ENCODE measurements at places on chromosomes 12 and 14. TPM values are rescaled to one million over a fixed set of nuclear protein-coding genes. Genes with fewer than 3 reads are reported as not detected.

DNA sequence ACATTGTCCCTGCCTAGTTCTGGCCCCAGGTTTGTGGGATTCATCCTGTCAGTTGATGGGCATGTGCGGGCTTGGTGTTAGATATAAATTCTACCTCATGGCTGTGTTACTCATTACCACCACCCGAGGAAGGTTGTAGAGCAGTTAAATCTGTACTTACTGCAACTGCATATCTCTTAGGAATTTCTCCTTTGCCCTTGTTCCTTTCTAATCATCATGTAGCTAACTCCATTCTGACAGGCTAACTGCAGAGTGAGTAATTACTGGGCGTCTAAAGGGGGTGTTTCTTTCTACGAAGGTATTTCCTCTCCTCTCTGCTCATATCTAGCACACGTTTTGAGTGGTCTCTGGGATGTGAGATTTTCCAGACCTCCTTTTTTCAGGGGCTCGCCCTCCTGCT, 1076.7 kb downstream of the TMTC2 start:
- DNase-seq: peak; percentile 73

DNA sequence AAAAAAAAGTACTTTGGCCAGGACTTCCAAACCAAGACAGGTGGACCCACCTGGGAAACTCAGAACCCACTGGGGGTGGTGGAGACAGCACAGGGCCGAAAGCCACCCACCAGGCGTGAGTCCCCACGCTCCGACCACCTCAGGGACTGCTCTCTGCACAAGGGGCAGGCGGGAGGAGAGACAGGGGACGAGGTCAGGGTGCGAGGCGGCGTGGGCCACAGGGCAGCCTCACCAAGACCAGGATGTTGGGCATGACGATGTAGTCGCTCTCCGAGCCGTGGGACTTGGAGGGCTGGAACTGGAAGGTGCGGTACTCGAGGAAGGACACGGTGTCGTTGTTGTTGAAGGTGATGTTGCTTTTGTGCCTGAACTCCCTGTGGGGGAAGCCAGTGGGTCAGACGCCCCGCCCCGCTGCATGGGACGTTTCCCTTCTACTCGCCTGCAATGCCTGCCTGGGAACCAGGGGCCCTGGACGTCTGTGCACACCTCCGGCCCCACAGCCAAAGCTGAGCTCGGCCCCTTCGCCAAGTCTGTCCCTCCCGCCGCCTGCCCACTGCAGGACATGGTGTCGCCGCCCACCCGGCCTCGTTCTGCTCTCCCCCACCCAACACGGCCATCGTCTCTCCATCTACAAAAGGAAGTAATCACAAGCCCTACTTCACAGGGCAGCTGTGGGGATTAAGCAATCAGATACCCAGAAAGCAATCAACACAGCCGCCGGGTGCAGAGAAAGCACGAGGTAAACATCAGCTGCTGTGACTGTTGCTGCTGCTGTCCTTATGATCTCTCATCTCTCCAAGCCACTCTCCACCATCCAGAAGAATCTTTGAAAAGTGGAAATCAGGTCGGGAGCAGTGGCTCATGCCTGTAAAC, 48.7 kb downstream of the SCARB1 start:
- DNase-seq: no peak

- DNase-seq: peak; percentile 55
Measured at GRCh38 chr14:74913986-74914573, 9.0 kb downstream of the RPS6KL1 start.

- no peak for DNase-seq
Measured at GRCh38 chr12:63863658-63864453, 19.4 kb downstream of the SRGAP1 start.

DNA sequence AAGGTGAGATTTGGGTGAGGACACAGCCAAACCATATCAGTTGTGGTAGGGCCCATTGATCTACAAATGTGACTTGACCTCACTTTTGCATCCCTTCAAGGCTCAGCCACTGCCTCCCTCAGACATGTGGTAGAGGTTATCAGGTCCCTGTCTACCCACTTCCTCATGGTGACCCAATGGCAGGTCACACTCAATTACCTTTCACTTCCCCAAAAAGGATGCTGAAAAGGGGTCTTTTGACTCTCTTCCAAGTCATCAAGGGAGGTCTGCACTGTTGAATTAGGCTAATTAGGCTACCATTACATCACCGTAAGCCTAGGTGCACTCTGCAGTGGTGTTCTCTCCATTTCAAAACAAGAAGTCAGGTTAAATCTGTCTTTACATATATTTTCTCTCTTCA, 22.6 kb upstream of the DRAM1 start:
- no peak for DNase-seq

GRCh38 chr14:73392329-73393257, 65.8 kb downstream of the NUMB start:
- no peak for DNase-seq

DNA sequence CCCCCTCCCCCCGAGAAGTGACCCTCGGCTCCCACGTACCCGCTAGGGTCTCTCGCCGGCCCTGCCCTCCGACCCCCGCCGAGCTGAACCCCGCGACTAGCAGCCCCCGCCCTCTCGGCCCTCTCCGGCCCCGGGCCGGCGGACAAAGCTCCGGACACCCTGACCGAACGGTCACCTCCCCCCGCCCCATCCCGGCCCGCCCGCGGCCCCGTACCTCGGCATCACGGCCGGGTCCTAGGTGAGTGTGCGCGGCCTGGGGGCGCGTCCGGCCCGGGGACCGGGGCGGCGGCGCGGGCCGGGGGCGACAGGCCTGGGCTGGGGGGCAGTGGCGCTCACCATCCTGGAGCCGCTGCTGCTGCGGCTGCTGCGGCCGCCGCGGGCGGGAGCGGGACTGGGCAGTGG, at the start of gene FIGNL2:
Gene FIGNL2, minus strand, starts transcription at position 393 of the 402 bp plus-strand sequence. CDS start 26,305 bp downstream, outside the sequence.
- no peak for DNase-seq

GRCh38 chr12:65343230-65343629, 64.7 kb downstream of the MSRB3 start:
- no peak for DNase-seq

GRCh38 chr14:20745571-20746358, at the start of gene EDDM3A:
TSS of gene EDDM3A (plus strand) at chr14:20745887. CDS start at chr14:20747581, 1,694 bp downstream.
- no peak for DNase-seq

DNA sequence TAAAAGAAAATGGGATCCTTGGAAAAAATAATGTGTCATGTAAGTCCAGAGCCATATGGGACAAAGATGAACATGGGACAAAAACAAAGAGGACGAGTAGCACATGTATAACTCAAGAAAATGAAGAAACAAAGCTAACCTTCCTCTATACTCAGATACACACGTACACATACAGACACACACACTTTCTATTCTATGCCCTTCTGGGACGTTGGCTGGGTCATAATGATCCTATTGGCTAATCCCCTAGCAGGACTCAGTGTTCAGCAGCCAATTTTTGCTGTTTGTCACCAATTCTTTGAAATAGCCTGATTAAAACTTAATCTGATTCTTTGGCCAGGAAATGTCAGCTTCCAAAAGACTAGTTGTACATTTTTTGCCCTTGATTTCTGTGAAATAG, 189.4 kb upstream of the FOXG1 start:
- DNase-seq: no peak

DNA sequence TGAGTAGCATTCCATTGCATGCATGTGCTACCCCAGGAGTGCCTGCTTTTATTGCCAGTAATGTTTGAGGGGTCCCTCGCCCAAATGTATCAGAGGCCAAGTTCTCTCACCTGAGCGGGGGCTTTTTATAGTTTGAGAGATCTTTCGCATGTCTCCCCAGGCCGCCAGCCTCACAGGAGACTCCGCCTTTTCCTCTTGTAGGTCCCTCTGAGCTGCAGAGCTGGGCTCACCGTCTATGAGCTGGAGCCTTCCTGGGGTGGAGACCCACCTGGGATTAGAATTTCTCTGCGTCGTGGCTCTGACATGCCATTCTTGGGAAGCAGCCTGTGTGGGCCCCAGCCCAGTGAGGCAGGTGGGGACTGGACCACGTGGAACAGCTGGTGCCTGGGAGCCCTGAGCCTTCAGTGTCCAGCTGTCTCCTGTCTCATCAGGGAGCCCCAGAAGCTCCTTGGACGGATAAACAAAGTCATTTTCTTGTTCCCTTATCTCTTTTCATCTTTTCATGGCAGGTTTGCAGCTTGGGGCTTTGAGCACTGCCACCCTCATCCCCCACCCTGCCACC, 261.7 kb upstream of the CRY1 start:
- DNase-seq: no peak

GRCh38 chr12:82931349-82932116, 244.8 kb downstream of the TMTC2 start:
- peak; percentile 62 for DNase-seq

GRCh38 chr14:85587151-85587711, 57.3 kb downstream of the FLRT2 start:
- DNase-seq: peak; percentile 84

DNA sequence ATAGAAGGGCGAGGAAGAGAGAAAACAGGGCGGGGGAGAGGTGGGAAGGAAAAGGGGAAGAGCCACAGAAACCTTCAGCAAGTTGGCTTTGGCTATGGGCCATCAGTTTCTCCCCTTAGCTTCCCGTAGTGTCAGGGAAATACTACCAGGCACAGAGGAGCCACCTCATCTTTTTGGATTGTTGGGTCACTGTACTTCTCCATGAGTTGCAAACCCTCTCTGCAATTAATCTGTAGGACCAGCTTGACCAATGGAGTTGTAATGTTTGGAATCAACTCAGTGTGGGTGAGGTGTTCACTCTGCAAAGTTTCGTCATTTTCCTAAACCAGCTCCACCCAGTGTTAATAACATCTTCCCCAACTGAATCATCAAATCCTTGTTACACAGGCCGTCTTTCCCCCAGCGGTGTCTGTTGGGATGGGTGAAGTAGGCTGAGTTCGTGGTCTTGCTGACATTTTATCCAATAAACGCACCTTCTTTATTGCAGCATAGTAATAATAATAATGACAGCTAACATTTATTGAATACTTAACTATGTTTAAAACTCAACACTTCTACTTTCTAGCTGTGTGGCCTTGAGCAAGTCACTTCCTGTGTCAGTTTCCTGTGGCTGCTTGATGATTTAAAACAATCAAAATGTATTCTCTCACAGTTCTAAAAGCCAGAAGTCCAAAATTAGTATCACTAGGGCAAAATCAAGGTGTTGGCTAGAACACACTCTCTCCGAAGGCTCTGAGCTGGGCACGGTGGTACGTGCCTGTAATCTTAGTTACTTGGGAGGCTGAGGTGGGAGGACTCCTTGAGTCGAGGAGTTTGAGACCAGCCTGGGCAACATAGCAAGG, 8.1 kb upstream of the GLTP start:
- peak; percentile 99 for DNase-seq

DNA sequence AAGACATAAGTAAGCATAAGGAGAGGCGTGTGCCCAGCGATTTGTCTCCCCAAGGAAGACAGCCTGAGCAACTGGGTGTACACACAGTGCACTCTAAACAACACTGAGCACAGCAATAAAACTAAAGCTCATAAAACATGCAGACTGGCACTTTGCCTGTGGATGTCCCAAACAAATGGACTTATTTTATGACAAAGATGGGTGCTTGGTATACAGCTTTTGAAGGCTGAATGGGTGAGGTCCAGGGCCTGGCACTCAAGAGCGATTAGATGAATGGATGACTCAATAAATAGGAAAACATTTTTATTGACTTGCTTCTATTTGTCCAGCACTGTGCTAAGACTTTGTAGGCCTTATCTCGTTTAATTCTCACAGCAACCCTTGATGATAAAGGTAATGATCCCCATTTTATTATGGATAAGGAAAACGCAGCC, 28.5 kb downstream of the LGMN start:
- no peak for DNase-seq

DNA sequence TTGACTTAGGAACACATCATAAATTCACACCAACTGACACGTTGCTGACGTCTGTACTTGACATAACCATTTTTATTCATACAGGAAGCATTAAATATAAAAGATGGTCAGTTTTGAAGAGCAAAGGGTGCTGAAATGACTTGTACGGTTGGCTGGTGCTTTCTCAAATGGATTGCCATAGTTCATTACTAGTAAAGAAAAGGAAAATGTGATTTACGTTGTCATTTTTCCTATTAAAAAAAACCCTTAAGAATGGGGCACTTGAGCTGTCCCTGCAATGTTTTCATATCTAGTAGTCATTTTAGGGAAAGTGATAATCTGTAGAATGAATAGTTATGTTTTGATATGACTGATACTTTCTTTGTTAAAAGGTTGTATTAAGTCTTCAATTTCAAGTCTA, 22.5 kb upstream of the MANSC4 start:
- peak; percentile 5 for DNase-seq

DNA sequence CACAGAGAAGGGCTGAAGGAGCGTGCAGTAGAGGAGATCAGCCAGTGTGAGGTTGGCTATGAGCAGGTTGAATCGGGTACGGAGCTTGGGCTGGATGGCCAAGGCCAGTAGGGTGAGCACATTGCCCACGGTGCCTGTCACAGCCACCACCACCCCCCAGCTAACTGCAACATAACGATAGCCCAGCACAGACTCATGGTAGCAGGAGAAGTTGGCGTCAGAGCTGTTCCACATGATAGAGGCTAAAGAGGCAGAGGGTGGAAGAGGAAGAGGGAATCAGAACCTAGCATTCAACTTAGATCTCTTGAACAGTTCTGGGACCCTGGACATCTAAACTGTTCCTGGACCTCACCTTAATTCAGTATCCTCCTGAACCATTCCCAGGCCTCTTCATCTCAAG, 668 bp downstream of the GPR84 start:
- no peak for DNase-seq

DNA sequence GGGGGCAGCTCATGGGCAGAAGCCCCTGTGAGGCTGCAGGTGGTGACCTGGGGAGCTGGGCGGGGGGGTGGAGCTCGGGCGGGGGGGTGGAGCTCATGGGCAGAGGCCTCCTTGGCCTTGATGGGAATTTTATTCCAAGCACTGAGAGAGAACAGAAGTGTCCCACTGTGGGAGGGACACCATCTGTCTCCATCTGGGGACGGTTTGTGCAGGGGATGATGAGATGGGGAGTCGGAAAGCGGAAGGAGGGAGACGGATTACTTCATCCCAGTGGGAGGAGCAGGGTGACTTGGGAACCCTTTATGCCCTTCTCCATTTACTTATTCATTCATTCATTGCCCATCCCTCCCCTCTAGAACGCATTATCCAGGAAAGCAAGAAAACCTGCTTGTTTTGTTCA, 304.7 kb downstream of the ADGRD1 start:
- DNase-seq: no peak

- no peak for DNase-seq
Measured at GRCh38 chr12:113445544-113446171, 23.5 kb downstream of the SDSL start.

- DNase-seq: peak; percentile 10
Measured at GRCh38 chr14:61953602-61954001, 191.4 kb downstream of the SNAPC1 start.

GRCh38 chr14:76755610-76756370, 5.5 kb upstream of the VASH1 start:
- no peak for DNase-seq

- DNase-seq: no peak
Measured at GRCh38 chr12:6631549-6631961, 4.2 kb downstream of the LPAR5 start.

- peak; percentile 75 for DNase-seq
Measured at GRCh38 chr12:49540229-49541139, 1.7 kb downstream of the KCNH3 start.

Gene C12orf54
- 0.53 TPM for total RNA-seq

Gene RPS6KL1
- total RNA-seq: 6.1 TPM

Gene E2F7
- total RNA-seq: 3.4 TPM

Gene VRTN
- total RNA-seq: not detected

Gene WBP11
- total RNA-seq: 3.7 TPM

Gene PLXNC1
- under 0.01 TPM for total RNA-seq

Gene SLC7A7
- 0.79 TPM for total RNA-seq

Gene KRT81
- total RNA-seq: 0.13 TPM

Gene PSMB11
- total RNA-seq: not detected

Gene SPRYD4
- 1.1 TPM for total RNA-seq

Gene OAS2
- 0.64 TPM for total RNA-seq

Gene CISTR
- not detected for total RNA-seq

Gene PRIMA1
- total RNA-seq: not detected

Gene VRK1
- 10.8 TPM for total RNA-seq

All from bronchial epithelial cell (primary cell).